ENCODE measurements at places on chromosomes 12 and 14. TPM values are rescaled to one million over a fixed set of nuclear protein-coding genes. Genes with fewer than 3 reads are reported as not detected.

GRCh38 chr14:33377596-33378390, 439.1 kb downstream of the NPAS3 start:
- no peak for DNase-seq

GRCh38 chr12:92369636-92370035, 224.0 kb upstream of the BTG1 start:
- DNase-seq, result no peak

GRCh38 chr12:71872401-71872800, 32.8 kb downstream of the TBC1D15 start:
- no peak for DNase-seq

DNA sequence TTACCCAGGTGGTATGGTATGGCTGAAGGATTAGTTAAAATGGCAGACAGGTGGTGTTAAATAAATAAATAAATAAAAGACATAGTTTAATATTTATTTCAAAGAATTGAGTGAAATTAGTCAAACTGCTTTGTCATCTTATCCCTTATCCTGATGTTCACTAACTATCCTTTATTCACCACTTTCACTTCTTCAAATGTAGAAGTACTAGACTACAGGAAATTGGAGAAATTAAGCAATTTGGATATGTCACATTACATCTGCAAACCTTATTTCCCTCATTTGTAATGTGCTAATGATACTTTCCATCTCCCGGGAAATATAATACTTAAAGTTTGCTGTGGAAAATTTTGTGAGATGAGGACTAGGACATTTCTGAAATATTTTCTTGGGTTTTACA, 1195.7 kb downstream of the LRFN5 start:
- DNase-seq, result no peak

GRCh38 chr12:54624315-54625279, 10.1 kb downstream of the LACRT start:
- no peak for DNase-seq

GRCh38 chr12:130198026-130198662, 35.9 kb downstream of the FZD10 start:
- no peak for DNase-seq

DNA sequence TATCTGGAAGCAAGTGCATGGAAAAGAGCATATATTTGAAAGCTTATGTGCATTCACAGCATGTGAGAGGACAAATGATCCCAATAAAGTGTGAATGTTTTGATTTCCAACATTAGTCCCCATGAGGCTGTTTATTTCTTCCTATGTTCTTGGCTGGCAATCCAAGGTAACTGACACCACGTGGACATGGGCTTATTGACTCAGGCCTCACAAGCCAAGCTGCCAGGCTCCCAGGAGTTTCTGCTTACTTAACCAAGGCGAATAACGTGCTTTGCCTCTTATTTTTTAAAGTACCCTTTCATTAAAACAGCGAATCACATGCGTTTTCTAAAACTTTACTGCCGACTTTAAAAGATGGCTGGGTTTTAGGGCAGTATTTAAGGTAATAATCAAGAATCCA, 441.7 kb downstream of the FUT8 start:
- DNase-seq, result no peak

GRCh38 chr14:44029933-44030332, 477.1 kb downstream of the FSCB start:
- no peak for DNase-seq

HSPA2 gene
- 19.4 TPM for polyA plus RNA-seq

DPF3 gene
- 4.4 TPM for polyA plus RNA-seq

ADAMTS20 gene
- polyA plus RNA-seq, result 0.76 TPM

KRT83 gene
- not detected for polyA plus RNA-seq

PLEKHH1 gene
- polyA plus RNA-seq, result 44.3 TPM

RGS6 gene
- polyA plus RNA-seq, result 0.74 TPM

All from right renal cortex interstitium (tissue), 3 donors.